ENCODE measurements at places on chromosomes 5 and 9. TPM values are rescaled to one million over a fixed set of nuclear protein-coding genes. Genes with fewer than 3 reads are reported as not detected.

The CDC20B gene
- 0.07 TPM for total RNA-seq

The ACTBL2 gene
- total RNA-seq, result 0.07 TPM

The PCDHGA12 gene
- 0.03 TPM for total RNA-seq

The SLC36A2 gene
- not detected for total RNA-seq

The WDR38 gene
- 0.13 TPM for total RNA-seq

The PPP3R2 gene
- total RNA-seq, result not detected

Measured in A549 treated with Hydrocortisone at 1 μM for 4 hours (cell line).